ENCODE measurements at places on chromosomes 12 and 14.

GRCh38 chr12:116423094-116423493 lies 136.1 kb upstream of the MAP1LC3B2 start:
- DNase-seq: no peak

DNA sequence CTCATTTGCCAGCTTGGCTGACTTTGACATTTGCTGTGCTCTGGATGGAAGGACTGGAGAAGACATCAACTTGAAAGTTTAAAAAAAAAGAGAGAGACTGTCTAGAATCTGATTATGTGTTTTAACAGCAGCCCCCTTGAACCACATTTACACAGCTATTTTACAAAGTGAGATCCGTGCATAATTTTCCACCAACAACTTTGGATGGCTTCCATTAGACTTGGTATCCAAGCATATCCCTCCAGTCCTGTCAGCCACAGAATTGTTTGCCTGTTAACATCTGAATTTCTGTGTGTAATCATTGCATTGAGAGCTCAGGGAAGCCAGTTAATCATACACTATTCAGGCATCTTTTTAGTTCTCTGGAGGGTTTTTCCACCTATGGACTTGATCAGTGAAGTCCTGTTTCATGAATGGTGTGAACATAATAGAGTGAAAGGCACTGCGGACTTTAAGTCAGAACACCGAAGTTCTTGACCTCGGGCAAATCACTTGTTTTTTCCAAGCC lies 93.7 kb downstream of the SAMD4A start:
- DNase-seq: no peak

DNA sequence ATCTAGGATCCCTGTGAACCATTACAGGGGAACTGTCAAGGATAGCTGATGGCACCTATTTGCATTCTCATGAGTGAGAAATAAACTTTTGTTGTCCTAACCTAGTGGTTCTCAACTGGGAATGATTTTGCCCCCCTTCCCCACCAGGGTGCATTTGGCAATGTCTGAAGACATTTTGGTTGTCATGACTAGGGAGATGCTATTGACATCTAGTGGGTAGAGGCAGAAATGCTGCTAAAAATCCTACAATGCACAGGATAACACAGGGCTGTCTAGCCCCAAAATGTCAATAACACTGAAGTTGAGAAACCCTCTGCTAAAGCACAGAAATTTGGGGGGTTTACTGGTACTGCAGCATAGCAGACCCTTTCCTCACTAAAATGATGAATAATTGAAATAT lies 140.9 kb upstream of the SRRM4 start:
- DNase-seq: no peak

- DNase-seq: no peak
Observed at GRCh38 chr12:123071857-123072256, 79.0 kb downstream of the PITPNM2 start.

DNA sequence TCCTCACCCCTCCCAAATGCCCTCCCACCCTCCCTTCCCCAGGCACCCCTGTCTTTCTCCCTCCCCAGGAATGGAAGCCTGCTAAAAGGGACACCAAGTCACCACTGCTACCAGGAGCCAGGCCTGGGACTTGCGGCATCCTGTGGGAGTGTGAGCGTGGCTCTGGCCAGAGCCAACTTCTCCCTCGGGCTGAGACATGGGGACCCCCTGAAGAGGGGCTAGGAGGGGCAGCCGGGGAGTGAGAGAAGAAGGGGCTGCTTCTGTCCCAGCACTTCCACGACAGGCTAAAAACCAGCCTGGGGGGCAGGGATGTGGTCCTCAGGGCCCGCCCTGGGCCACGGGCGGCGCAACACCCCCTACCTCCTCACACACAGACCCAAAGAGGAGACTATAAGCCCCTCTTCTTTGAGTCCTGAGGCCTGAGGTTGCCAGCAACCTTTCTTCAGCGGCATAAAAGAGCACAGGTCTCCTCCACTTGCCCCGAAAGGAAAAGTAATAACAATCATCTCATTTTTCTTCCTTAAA lies 278.9 kb downstream of the DPF3 start:
- peak; percentile 16 for DNase-seq

- DNase-seq: no peak
Observed at GRCh38 chr12:50901685-50902113, 50.6 kb upstream of the HIGD1C start.

DNA sequence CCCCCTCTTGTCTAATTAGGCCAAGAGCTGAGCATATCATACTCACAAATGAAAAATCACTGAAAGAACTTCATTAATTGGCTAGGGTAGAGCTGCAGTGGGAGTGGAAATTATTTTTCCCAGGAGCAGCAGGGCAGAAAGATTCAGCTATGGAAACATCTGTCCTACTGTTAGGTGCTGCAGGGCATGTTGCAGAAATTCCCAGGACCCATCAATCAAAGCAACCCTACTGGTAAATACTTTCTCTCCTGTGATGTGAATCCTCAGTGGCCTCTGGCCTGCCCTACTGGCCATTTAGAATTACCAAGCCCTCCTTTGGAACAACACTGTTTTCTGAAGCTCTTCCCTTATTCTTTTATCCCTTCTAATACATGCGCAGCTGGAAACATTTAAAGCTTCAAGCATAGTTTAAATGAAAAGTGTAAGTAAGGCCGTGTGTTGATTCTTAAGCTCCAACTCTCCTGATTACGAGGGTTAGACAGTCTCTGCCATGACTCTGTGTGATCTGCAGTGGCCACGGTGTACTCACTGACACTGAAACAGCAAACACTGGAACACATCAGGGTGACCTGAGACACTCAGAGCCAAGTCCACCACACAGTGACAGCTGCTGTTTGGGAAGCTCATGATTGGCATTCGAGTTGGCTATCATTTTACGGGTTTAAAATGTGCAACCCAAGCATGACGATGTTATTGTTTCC lies 62.6 kb upstream of the TMCC3 start:
- DNase-seq: no peak

GRCh38 chr14:70064136-70064865 lies 124.5 kb downstream of the SLC8A3 start:
- DNase-seq: no peak

DNA sequence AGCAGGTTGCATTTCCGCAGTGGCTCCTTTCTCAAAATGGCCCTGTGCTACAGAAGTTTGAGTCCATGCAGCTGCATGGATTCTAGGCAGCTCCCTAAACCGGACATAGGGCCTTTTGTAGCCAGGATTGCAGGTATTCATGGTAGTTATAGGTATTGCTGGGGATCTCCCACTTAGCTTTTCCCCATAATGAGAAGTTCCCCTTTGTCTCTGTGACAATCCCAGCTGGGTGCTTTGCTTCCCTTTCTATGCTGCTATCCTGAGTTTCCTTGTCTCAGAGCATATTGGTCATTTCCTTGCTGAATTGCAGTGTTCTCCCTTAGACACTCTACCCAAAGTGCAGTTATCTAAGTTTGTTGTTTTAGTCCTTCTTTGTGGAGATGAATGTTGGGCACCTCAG lies 120.9 kb upstream of the MIS18BP1 start:
- no peak for DNase-seq

- no peak for DNase-seq
Observed at GRCh38 chr12:46818642-46819041, 7.2 kb downstream of the SLC38A4 start.

DNA sequence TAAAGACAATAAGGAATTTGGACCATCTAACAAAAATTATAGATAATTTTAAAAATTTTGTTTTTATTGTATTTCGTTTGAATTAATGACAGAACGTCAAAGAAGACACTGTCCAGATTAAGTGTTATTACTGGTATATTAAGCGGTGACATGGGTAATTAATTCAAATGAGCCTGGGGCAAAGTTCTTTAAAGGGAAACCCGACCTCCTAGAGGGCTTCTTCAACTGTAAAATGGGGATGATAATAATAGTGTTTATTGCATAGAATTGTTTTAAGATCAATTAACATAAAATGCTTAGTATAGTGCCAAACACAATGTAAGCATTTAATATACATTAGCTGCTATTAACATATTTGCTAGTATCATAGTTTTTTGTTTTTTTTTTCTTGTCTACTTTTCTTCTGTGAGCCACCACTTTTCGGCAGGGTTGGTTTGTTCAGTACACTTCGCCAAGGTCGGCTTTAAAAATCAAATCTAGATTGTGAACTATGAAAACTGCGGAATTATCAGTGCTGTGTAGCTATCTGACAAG lies 514 bp upstream of the LARP4 start:
- DNase-seq: no peak

DNA sequence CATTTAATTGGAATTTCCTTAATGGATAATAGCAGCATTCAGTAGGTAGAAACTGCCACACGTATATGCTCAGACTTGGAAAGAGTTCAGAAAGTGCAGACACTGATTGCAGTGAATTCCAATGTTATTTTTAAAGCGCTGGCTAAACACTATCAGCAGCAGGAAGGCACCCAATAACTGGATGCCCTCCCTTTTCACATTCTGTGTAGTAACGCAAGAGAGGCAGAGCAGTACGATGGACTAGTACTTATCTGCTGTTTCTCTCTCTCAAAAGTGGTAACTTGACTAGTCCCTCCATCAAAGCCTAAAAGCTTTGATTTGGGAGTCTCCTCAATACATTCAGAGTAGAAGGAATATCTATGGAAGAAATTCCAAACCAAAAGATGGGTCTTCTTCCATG lies 791.0 kb downstream of the TMTC2 start:
- no peak for DNase-seq

DNA sequence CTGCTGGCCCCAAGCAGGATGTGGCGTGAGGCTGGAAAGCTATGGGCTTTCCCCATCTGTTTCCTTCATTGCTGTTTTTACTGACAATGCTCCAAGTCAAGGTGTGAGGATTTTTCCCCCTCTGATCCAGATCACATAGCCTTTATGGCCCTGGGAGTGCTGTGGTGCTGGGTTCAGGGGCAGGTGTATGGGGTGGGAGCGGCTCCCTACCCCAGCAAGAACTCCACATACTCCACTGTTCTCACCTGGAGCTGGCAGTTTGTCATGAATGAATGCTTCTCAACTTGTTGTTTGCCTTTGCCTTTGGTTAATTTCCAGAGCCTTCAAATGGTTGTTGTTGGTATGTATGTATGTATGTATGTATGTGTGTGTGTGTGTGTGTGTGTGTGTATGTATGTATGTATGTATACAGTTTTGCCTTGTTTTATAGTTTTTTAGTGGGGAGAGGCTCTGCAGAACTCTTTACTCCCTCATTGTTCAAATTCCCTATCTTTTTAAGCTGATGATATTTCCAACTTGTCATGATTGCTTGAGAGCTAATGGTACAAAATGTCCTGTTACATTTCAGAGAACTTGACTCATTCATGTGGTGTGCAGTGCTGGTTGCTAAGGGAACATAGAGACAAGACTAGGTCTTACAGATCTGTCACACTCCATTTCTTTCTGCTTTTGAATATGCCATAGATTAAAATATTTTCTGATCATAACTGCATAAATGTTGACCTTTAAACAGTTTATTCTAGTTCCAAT lies 36.6 kb upstream of the ASPG start:
- no peak for DNase-seq

DNA sequence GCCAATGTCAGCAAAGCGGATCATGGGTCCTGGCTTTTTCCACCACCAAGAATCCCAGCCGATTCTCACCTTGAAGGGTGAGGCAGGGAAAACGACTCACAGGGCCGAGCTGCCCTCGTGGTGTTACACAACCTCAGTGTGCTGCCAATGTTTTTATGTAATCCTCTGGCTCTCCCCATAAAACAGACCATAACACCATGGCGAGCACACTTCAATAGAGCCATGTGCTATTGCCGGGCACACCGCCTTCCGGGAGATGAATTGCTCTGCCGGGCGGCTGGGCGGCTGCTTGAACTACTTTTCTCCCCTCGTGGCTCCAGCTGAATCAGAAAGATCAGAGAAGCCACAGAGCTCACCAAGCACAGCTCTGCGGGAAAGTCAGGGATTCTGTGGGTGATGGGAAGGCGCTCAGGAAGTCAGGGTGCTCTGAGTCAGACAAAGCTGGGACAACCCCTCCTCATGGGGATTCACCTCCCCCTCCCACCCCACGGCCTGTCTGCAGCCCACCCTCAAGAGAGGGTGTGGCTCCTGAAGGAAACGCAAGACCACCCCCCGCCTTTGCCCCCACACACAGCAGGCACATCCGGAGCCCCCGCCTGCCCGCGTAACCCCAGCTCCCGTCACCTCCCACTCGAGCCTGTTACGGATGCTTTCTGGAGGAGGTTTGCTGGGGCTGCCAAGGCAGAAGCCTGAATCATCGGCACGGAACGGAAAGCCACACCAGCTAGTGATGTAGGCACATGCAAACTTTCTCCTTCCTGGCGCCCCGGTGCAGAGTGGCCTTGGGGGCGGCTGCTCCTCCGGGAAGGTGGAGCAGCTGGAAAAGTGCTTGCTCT lies 1.8 kb downstream of the GALNT9 start:
- no peak for DNase-seq

- DNase-seq: peak; percentile 58
Observed at GRCh38 chr14:102872020-102872419, 50.4 kb upstream of the AMN start.
